ENCODE measurements at places on chromosomes 7 and 10.

- no peak for DNase-seq
- H3K27ac ChIP-seq, result no peak overlapping the region
- H3K27me3 ChIP-seq, result no peaks in the 10 kb centered on the region
- no peak overlapping the region for H3K4me3 ChIP-seq
- no peaks in the 10 kb centered on the region for H3K4me1 ChIP-seq
Measured at GRCh38 chr10:130345728-130346127, 209.5 kb downstream of the GLRX3 start.

- no peak overlapping the region for H3K4me3 ChIP-seq
- H3K36me3 ChIP-seq, result no peaks in the 10 kb centered on the region
- peaks cover 3% of the 10 kb centered on the region for H3K27me3 ChIP-seq
- no peaks in the 10 kb centered on the region for H3K4me1 ChIP-seq
- H3K27ac ChIP-seq, result no peak overlapping the region
- no peak for DNase-seq
Measured at GRCh38 chr7:155874010-155874409, 61.7 kb upstream of the SHH start.

- H3K4me3 ChIP-seq, result no peak overlapping the region
- H3K36me3 ChIP-seq, result no peaks in the 10 kb centered on the region
- DNase-seq, result peak; percentile 80
- no peaks in the 10 kb centered on the region for H3K27me3 ChIP-seq
- H3K27ac ChIP-seq, result no peak overlapping the region
Measured at GRCh38 chr10:21355591-21356011, 169.9 kb downstream of the SKIDA1 start.

DNA sequence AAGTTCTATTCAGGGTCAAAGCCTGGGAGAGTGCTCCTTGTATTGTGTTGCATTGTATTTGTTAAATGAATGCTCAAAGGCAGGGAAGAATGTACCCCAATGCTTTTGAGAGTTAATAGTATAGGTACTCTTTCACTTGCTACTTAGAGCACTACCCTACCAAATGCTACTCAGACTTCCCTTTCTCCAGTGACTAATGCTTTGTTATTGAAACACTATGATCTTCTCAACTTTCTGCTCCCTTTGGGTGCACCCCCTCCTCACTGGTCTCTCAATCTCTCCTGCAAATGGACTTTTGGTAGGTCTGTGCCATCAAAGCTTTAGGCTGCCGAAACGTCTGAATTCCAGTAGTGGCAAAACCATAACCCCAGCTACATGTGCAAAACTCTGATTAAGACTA lies 177.7 kb upstream of the AHR start:
- no peak overlapping the region for H3K27ac ChIP-seq
- no peak overlapping the region for H3K4me3 ChIP-seq
- DNase-seq, result no peak

- H3K4me1 ChIP-seq, result peaks cover 6% of the 10 kb centered on the region
- H3K4me3 ChIP-seq, result no peak overlapping the region
- H3K27me3 ChIP-seq, result no peaks in the 10 kb centered on the region
Measured at GRCh38 chr7:133436014-133436428, 183.1 kb downstream of the EXOC4 start.

- no peak overlapping the region for H3K4me3 ChIP-seq
- peak; percentile 23 for DNase-seq
- H3K36me3 ChIP-seq, result no peaks in the 10 kb centered on the region
- H3K27ac ChIP-seq, result no peak overlapping the region
- H3K27me3 ChIP-seq, result no peaks in the 10 kb centered on the region
- H3K4me1 ChIP-seq, result no peaks in the 10 kb centered on the region
Measured at GRCh38 chr10:60594476-60595051, 183.7 kb upstream of the CDK1 start.
